ENCODE measurements at places on chromosomes 4 and X. TPM values are rescaled to one million over a fixed set of nuclear protein-coding genes. Genes with fewer than 3 reads are reported as not detected.
A peak's percentile ranks its signal among the peaks of the same experiment; 100 is the strongest.

GRCh38 chr4:121252224-121252806 is 88.2 kb upstream of the TNIP3 start:
- DNase-seq = peak; percentile 50

GRCh38 chrX:734362-734761 is 103.8 kb downstream of the SHOX start:
- DNase-seq = no peak

GRCh38 chrX:40809210-40809609 is 73.9 kb upstream of the MED14 start:
- DNase-seq = no peak

- no peak for DNase-seq
Measured at GRCh38 chr4:113586072-113586471, 175.5 kb downstream of the CAMK2D start.

GRCh38 chrX:25028726-25029125 is 13.0 kb upstream of the ARX start:
- DNase-seq = no peak

- DNase-seq = no peak
Measured at GRCh38 chr4:14831416-14831815, 170.9 kb upstream of the CPEB2 start.

DNA sequence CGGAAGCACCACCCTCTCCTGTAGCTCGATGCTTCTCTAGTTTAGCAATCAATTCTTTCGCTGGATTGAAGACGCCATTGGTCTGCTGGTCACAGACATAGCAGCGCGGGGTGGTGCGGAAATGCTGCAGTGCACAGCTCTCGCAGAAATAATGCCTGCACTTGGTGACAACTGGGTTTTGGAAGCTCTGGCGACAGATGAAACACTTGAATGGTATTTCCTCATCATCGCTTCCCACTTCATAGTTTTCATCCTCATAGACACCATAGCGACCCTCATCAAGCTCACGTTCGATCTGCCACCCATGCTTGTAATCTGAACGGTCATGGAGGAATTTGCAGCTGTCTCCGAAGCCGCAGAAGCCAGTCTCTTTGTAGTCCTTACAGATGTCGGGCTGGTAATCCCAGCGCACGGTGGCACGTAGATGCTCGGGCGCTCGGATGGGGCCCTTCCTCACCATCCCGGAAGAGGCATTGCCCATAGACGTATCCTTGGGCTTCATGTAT is 854 bp downstream of the RNF113A start:
- peak; percentile 28 for DNase-seq

DNA sequence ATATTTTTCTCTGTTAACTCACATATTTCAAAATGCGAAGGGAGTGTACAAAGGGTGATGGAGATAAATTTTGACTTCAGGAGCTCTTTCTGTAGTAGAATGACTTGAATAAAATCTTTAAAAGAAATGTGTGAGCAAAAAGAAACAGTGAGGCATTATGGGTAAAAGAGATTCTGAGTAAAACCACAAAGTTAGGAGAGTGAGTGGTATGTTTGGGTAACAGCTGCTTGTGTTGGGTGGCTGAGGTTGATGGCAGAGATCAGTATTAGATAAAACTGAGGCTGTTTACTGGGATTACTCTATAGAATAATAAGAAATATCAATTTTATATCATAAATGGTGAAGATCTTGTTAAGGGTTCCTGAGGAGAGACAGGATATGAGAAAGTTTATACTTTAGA is 434.2 kb upstream of the AMOT start:
- no peak for DNase-seq

GRCh38 chrX:109886122-109886761 is 116.7 kb upstream of the TMEM164 start:
- peak; percentile 23 for DNase-seq

DNA sequence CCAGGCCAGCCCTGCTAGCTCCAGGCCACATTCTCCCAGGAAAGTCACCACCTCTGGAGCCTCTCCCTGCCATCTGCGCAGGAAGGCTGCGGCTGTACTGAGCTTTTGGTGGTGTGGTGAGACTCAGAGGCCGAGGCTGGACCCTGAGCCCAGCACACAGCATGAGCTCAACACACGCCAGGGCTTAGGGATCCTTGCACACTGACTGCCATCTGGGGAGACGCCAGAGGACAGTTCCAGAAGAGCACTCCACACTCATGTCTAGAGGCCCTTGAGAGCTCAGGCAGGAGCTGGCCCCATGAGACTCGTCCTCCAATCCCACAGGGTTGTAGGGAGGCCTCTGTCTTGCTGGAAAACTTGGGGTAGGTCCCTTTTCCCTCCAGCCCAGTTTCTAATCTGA is 40.6 kb downstream of the ABLIM2 start:
- no peak for DNase-seq

DNA sequence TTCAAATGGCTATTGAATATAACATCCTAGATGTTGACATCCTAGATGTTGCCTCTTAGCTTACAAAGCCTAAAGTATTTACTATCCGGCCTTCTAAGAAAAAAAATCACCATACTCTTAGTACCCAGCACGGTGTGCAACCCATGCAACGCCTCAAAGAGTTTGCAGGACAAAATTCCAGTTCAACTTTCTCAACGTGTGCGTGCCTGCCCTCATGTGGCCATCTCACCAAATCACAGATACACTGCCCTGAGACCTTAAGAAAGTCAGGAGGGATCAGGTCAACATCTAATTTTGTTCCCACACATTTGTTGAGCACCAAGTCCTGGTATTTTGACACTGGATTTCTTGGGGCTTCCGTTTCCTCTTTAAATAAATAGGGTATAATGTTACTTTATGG is 68.3 kb downstream of the CRMP1 start:
- no peak for DNase-seq

- no peak for DNase-seq
Measured at GRCh38 chrX:154654372-154654771, 993 bp upstream of the CTAG2 start.

- no peak for DNase-seq
Measured at GRCh38 chr4:10129196-10130177, 12.9 kb upstream of the WDR1 start.

DNA sequence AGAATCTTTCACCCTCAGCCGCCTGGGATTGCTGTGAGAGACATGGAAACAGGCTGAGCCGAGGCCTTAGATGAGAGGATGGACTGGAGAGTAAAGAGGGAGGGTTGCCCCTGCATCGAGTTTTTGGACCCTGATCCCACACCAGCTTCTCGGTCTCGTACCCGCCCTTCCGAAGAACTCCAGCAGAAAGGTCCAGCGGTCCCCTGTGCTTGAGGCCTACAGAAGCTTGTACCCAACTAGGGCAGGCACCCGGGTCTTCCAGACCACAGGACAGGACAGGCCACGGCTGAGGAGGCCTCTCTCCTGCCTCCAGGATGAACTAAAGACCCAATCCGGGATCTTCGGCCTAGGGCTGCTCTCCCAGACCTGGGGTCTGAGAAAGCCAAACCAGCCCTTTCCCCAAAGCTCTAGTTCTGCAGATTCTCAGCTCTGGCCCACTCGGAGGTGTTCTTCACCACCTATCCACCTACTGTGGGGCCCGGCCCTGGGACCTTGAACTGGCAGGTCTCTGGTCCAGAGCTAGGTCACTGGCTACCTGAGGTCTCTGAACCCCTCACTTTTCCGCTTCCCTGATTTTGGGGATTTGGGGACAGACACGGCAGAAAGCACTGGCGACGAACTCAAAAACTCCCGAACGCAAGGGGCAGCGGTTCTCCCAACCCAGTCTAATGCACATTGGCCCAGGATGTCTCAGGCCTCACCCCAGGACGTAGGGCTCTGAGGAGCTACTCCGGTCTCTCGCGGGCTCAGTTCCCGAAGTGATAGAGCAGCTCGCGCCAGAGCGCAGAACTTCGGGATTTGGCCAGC is 1.1 kb downstream of the NKX3-2 start:
- no peak for DNase-seq

DNA sequence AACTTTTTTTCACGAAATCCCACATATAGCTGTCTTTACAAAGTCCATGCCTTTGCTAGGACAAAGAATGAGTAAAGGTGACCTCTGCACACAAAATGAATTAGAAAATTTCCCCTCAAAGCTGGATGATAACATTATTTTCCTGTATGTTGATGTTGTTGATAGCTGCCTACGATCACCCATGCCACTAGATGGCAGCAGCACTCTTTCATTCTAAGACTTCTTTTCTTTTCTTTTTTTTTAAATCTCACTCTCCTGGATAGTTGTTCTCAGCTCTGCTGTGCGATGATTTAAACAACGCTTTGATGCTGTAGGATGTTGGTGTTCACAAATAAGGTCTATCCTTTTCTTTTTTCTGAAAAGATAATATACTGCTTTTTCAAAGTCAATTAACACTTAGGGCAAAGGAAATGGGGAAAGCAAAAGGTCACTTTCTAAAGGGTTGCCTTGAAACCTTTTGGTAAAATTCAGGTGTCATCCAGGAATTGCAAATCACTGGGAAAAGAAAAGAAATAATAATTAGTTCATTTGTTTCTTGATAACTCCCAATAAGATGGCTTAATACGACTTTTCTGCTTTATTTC is 266.8 kb downstream of the C4orf33 start:
- peak; percentile 34 for DNase-seq

DNA sequence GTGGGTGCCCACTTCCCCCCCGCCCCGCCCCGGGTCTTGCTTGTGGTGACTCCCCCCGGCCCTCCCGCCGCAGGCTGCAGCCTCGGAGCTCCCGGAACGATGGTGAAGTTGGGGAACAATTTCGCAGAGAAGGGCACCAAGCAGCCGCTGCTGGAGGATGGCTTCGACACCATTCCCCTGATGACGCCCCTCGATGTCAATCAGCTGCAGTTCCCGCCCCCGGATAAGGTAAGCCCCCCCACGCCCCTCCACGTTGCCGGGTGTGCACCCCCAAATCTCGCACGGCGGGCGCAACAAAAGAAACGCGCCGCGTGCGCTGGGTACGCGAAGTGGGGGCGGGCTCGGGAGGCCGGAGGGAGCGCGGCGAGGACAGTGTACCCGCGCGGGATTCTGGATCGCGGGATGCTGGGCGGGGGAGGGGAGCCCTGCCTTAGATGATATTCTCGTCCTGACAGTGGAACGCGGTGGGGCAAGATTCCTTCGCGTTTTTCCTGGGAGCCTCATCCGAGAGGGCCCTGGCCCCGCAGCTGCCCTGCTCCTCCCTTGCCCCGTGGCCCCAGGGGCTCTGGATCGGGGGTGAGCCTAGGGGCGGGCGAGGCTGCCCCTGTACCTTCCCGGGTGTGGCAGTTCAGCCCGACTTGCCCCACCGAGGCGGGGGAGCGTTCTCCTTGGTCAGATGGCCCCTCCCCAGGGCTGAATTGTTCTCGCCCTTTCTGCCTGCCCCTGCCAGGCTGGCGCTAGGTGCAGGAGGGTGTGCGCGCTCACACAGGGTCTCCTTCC is 819 bp downstream of the NSG1 start:
- no peak for DNase-seq

DNA sequence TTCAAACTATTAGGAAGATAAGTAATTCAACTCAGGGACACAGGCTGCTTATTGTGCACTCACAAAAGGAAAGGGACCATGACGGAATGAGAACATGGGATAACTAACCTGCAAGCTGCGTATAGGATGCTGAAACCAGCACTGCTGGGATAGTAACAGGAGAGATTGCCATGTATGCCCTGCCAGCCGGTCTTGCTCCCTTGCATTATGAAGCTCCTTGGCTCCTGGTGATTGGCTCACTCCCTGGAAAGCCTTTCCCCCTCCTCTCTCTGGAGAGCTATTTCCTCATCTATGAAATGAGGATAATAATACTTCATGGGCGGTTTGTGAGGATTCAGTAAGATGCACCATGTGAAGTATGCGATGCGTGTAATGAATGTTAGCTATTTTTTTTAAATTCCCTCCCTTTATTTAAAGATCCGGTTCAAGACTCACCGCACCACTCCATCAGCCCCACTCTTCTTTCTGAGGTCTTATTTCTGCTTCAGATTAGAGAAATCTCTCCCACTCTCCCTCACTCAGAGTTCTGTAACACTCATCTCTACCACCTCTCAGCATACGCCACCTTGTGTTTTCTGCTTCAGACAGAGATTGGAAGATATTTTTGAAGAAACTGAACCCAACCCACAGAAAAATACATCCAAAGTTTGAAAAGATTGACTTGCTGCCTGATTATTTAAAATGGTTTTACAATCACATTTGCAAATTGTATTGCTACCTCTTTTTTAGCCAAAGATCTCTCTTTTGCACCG is 18.4 kb downstream of the MSMO1 start:
- DNase-seq = no peak

DNA sequence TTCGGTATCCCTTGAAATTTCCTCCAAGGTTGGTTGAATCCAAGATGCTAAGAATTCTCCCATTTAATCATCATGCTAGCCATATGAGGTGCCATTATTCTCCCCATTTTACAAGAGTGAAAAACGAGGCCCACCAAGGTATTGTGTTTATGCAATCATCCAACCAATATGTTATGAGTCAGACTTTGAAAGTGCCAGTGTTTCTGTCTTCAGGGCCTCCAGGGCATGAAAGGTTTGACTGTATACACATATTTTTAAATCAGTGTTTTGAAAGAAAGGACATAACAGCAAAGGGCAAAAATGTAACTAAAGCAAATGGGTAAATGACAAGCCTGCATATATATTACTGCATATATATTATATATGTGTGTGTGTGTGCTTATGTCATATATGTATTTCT is 541.2 kb upstream of the SMIM31 start:
- DNase-seq = no peak

- DNase-seq = no peak
Measured at GRCh38 chr4:78666830-78667258, 109.3 kb upstream of the BMP2K start.

GRCh38 chr4:173045571-173045970 is 123.0 kb upstream of the GALNT7 start:
- DNase-seq = no peak

- DNase-seq = no peak
Measured at GRCh38 chr4:73603271-73603710, 16.9 kb downstream of the RASSF6 start.

GRCh38 chrX:130793975-130794374 is 109.0 kb downstream of the ENOX2 start:
- DNase-seq = no peak

DNA sequence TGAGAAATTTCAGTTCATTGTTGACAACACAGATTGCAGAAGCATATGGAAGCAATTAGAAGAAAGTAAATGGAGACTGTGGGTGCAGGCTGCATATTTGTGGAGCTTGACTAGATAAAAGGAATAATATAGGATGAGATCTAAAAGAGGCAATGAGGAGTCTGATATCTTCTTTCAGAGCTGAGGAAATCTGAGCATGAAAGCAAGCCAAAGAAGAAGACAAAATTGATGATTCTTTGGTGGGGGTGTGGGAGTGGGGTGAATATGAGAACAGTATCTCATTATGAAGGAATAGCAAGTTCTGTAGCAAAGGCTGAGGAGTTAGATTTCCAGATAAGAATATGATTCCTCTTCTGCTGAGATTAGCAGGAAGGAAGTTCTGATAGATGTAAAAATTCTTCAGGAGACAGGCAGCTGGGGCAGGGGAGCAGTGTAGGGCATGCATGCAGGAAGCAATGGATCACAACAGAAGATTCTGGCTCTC is 6.1 kb upstream of the PDHA2 start:
- DNase-seq = no peak

- no peak for DNase-seq
Measured at GRCh38 chrX:96004386-96004785, 680.3 kb upstream of the DIAPH2 start.

- DNase-seq = peak; percentile 4
Measured at GRCh38 chrX:74925225-74926088, at the start of gene NEXMIF. TSS of gene NEXMIF (minus strand) at chrX:74925452.

- DNase-seq = no peak
Measured at GRCh38 chr4:14790494-14790893, 211.8 kb upstream of the CPEB2 start.

Gene GAGE12J
- polyA plus RNA-seq = not detected

Gene FGA
- polyA plus RNA-seq = not detected

Gene UCP1
- not detected for polyA plus RNA-seq

Gene RNF150
- polyA plus RNA-seq = not detected

Gene MAGEA2
- polyA plus RNA-seq = not detected

Gene AMTN
- polyA plus RNA-seq = not detected

Gene PWWP3B
- not detected for polyA plus RNA-seq

Gene DMP1
- not detected for polyA plus RNA-seq
